ENCODE measurements at places on chromosomes 3 and 15. TPM values are rescaled to one million over a fixed set of nuclear protein-coding genes. Genes with fewer than 3 reads are reported as not detected.

The OR5H14 gene
- not detected for total RNA-seq

The DPPA2 gene
- not detected for total RNA-seq

The PDZRN3 gene
- 6.6 TPM for total RNA-seq

The SEC11A gene
- total RNA-seq, result 304 TPM

The HYAL1 gene
- total RNA-seq, result 8.5 TPM

The SAMD7 gene
- total RNA-seq, result not detected

The NMD3 gene
- total RNA-seq, result 38.1 TPM

The CSPG4 gene
- 2.5 TPM for total RNA-seq

The SMCO1 gene
- not detected for total RNA-seq

The ACAA1 gene
- total RNA-seq, result 86.1 TPM

The THSD4 gene
- 68.5 TPM for total RNA-seq

The GABRA5 gene
- 5.7 TPM for total RNA-seq

The GADL1 gene
- not detected for total RNA-seq

The NEK4 gene
- total RNA-seq, result 39.6 TPM

The CTNNB1 gene
- 524 TPM for total RNA-seq

The ALDH1L1 gene
- 2.1 TPM for total RNA-seq
